ENCODE measurements at places on chromosomes 16 and 17.

- DNase-seq, result peak; percentile 94
These were observed 209.4 kb downstream of the SEC14L1 start for GRCh38 chr17:77349976-77350830.

DNA sequence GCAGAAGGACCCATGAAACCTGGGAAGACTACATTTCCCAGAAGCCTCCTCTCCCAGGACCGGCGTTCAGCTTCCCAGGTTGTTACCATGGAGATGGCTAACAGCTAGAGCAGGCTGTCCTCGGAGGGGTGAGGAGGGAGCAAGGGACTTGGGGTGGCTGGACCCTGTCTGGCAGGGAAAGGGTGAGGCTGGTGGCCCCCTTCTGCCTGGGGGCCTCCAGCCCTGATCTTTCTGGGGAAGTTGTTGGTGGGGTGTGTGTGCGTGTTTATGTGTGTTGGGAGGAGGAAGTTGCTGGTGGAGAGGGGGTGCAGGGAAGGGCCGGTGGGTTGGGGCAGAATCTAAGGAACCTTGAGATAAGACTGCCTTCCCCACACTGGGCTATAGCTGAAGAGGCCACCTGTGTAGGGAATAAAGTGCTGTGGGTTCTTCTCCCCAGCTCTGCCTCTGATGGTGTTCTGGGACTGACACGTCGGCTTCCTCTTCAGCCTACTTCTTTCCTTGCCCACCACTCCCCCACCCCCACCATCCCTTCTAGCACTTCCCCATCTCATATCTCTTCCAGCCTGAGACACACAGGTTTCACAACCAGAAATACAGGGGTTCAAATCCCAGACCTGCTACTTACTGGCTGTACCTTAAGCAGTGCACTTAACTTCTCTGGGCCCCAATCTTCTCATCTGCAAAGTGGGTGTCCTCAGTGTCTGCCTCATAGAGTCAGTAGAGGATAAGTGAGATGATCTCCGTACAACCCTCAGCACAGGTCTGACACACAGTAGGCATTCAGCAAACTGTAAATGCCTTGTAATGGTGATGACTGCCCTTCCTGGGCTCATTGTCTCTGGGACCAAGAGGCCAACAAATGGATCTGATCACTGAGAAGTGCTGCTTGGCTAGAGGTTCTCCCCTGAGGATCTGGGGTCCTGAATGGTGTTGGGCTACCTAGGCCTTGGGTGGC, at the start of gene DRC7:
TSS of gene DRC7 (plus strand) at position 82 of the 955 bp plus-strand sequence. CDS start 3,144 bp downstream, outside the sequence.
- peak; percentile 66 for DNase-seq

- no peak for DNase-seq
These were observed 147.0 kb downstream of the ENGASE start for GRCh38 chr17:79221597-79221996.

DNA sequence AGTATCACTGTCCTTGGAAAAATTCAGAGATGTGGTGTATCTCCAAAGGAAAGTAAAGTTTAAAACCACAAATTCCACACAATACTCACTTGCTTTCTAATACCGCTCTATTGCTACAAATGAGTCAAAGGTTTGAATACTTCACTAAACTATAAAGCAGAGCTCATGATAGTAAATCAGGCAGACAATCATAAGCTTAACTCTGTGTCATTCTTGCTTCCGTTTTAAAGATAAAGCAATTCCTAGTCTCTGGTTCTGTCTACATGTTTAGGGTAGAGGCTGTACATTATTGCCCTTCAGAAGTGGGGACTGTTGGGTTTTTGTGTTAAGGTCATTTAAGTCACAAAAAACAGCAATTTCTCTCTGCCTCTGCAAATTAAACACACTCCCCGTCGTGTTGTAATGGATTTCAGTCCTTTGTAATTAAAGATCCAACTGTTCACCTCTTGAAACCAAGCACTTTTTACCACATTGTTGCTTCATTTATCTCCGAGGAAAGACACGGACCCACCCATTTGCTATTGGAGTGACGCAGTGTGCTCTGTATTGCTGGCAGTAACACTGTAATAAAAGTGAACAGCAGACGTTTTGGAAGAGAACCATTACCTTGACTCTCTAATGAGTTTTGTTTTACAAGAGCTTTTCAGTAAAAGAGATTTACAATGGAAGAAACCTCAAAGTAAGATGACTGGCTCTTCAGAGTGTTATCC, 83.1 kb upstream of the CNTNAP4 start:
- peak; percentile 84 for DNase-seq
